Hematopoietic multipotent progenitor cell treated with erythropoietin and hydrocortisone succinate and interleukin-3 and kit ligand, for 15 days (in vitro differentiated cells): ENCODE measurements at places on chromosomes 7 and 10.

DNA sequence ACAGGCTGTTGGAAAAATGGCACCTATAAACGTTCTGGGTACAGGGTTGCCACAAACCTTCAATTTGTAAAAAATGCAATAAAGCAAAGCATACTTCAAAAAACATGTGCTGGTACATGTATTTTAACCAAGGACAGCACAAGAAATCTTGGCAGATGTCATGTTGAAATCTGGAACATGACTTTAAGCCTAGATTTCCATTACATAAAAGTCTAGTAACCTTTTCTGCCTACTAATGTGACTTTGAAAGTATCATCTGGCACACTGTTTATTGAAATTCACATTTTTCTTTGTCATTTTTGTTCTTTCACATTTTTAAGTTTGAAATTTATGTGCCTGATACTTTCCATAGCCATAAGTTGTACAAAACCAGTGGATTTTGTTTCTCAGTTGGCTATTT lies 296.8 kb downstream of the EXOC4 start:
- no peak for DNase-seq

DNA sequence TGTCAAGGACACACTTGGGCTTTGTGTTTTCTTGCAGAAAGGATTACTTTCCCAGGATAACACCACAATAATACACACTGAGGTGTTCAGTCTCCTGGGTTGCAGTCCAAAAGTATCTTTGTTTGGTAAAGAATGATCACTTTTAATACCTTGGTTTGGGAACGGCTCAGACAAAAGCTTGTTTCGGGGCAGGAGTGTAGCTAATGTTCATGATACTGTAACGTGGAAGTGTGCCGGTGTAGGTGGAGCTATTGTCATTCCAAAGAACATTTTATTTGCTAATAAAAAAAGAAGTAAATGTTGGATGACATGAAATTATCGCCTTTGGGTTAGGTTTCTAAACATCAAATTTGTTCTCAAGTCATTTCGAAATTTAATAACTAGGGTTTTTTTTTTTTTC lies 1.2 kb downstream of the EIF4H start:
- no peak for DNase-seq

DNA sequence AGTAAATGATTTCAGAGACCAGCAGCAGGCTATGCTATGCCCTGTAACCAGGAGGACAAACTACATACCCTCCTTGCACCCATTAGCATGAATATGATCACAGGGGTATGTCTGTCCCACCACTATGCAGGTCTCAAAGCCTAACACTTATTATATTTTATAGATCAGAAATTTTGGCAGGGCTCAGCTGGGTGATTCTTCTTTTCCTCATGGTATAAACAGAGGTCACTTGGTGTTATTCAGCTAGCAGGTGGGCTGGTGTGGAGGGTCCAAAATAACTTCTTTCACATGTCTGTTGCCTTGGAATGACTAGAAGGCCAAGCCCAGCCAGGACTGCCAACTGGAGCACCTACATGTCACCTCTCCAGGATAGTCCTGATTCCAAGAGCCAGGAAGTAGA lies 252.9 kb downstream of the ARHGAP12 start:
- no peak for DNase-seq

- peak; percentile 59 for DNase-seq
Measured at GRCh38 chr7:129612112-129613015, 844 bp downstream of the NRF1 start.

- no peak for DNase-seq
Measured at GRCh38 chr7:141586878-141587277, 35.7 kb downstream of the AGK start.

DNA sequence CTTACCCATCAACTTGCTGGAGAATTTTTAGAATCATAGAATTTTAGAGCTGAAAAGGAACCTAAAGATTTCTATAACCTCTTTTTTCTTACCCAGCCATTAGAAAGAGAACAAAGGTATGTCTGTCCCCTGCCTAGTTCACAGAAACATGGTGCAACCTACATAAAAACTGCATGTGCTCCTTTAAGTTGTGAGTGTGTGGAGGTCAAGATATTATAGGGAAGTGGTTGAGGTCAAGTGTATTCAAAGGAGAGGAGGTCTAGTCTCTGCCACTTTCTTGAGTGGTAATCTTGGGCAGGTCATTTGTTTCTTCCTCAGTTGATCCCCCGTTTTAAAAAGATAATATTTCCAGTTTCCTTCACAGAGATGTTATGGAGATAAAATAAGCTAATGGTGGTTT lies 6.4 kb downstream of the UBTD1 start:
- DNase-seq: no peak

DNA sequence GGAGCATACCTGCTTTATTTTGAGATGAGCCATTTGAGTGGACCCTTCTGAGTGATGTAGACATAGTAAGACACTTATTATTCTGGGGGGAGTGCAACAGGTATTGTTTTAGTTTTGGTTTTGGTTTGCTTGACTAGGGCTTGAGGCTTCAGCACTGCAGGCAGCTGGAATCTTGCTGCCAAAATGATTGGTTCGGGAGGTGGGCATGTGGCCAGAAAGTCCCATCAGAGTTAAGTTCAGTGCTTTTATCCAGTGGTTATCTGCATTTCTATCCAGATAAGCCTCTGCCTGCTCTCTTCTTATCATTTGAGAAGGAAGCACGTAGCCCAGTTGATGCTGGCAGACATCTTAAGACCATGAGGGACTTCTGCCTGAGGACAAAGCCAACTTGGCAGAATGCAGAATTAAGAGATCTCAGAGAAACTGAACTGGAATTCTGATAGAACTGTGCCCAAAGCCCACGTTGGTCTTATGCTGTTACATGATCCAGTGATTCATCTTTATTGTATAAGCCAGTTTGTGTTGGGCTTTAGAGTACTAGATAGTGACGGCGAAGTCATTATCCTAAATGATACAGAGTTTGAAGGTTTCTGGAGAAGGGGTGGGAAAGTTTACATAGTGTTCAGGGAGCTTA lies 9.6 kb upstream of the JAZF1 start:
- DNase-seq: no peak

DNA sequence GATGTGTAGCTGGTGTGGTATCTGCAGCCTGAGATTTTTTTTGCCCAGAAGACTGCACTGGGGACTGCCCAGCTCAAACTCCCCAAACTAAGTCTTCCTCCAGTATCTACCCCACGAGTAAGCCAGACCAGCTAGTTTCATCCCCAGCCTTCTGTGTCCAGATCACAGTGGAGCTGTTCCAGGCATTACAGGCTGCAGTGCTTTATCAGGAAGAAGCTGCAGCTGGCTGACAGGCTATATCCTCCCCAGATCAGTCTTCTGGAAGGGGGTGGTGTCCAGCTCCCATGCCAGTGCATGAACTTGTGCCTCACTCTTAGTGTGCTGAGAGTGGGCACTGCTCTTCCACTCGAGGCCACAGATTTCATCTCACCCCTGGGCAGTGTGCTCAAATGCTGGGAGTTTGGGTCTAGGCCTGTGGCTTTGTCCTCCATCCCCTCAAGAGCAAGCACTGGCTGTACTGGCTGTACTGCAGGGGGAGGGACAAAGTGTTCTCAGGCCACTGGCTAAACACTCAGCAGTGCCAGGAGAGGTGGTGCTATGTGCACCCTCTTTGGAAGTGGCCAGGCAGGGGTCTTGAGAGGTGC lies 679.1 kb upstream of the COBL start:
- no peak for DNase-seq

DNA sequence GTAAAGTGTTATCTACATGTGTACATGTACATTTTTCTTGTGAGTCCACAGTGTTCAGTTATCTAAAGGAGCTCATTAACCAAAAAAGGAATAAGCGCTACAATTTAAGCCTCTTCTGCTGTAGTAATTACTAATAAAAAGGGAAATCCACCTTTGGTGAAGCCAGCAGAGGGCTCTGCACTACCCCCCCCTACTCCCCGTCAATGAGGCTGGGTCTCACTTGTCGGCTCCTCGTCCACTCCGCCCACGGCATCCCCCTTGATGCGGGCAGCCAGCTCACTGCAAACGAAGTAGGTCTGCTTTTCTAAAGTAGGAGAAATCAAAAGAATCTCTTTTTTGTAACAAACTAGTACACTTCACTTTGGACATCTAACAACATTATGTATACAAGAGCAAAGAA lies 4.7 kb upstream of the WASHC2A start:
- no peak for DNase-seq
